Melanocyte of skin (primary cell): ENCODE measurements at places on chromosomes 12 and 14. TPM values are rescaled to one million over a fixed set of nuclear protein-coding genes. Genes with fewer than 3 reads are reported as not detected.

The BHLHE41 gene
- 29.0 and 60.0 TPM in 2 replicates for total RNA-seq

The MANSC4 gene
- 0.36 TPM in 1 of 2 replicates, not detected in the other for total RNA-seq

The OAS2 gene
- total RNA-seq: 133 and 344 TPM in 2 replicates

The GPR132 gene
- total RNA-seq: not detected in 2 replicates

The STAB2 gene
- not detected in 2 replicates for total RNA-seq

The DCAF11 gene
- 74.3 and 93.0 TPM in 2 replicates for total RNA-seq

The PRIMA1 gene
- not detected in 2 replicates for total RNA-seq

The PTPN6 gene
- total RNA-seq: 0.33 and 0.77 TPM in 2 replicates

The CACNA1C gene
- total RNA-seq: 0.36 TPM in 1 of 2 replicates, not detected in the other

The LAG3 gene
- total RNA-seq: 0.34 TPM in 1 of 2 replicates, not detected in the other

The ACSM4 gene
- not detected in 2 replicates for total RNA-seq

The CACNA2D4 gene
- total RNA-seq: under 0.01 and 0.34 TPM in 2 replicates

The PRR4 gene
- total RNA-seq: 2.7 and 3.1 TPM in 2 replicates
